ENCODE measurements at places on chromosomes 16 and 17.

- DNase-seq, result no peak
Measured at GRCh38 chr16:3655030-3655395, 522 bp downstream of the DNASE1 start.

DNA sequence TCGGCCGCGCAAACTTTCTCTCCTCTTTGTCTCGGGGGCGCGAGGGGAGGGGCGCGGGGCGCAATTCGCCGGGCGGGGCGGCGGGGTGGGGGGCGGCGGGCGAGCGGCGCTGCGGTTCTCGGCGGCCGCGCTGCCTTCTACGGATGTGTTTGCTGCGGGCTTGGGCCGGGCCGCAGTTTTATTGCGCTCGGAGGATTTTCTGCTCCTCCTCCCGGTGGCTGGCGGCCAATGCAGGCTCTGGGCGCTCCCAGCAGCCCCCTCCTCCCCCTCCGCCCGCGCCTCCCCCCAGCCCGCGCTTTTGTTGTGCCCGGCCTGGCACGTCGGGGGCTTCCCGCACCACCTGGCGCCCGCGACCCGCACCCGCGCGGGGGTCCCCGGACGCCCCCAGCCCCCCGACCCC, at the start of gene TIMP2:
TSS of gene TIMP2 (minus strand) at position 154 of the 400 bp plus-strand sequence. CDS start 299 bp downstream, outside the sequence.
- DNase-seq, result peak; percentile 86

GRCh38 chr17:80472996-80473395, 3.4 kb downstream of the NPTX1 start:
- no peak for DNase-seq

- DNase-seq, result peak; percentile 42
Measured at GRCh38 chr17:77160875-77161530, 20.2 kb downstream of the SEC14L1 start.

GRCh38 chr16:74521691-74522090, 85.2 kb downstream of the GLG1 start:
- DNase-seq, result no peak

DNA sequence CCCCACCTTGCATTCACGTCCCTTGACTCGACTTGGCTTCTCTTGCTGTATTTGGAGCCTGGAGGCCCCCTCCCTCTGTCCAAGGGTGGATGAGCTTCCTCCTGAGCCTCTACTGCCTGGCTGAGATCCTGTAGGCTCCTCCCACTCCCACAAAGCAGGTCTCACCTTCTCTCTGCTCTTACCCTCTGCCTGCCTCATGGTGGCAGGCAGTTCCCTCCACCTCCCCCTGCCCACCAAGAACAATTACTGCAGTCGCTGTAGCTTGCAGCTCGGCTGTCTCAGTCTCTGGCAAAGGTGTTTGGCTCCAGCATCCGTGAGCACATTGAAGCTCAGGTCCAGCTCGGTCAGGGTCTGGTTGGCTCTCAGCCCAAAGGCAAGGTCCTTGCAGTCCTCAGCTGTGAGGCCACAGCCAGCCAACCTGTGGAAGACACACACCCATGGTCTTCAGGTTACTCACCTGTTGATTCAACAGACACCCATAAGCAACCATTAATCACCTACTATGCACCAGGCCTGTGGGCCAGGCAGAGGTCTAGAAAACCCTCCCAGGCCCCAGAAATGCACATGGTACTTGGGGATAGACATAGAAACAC, 42.6 kb downstream of the NLRP1 start:
- DNase-seq, result no peak

- DNase-seq, result no peak
Measured at GRCh38 chr17:83068641-83069570, 10.5 kb upstream of the METRNL start.

- no peak for DNase-seq
Measured at GRCh38 chr16:81448154-81449131, 3.8 kb downstream of the CMIP start.

DNA sequence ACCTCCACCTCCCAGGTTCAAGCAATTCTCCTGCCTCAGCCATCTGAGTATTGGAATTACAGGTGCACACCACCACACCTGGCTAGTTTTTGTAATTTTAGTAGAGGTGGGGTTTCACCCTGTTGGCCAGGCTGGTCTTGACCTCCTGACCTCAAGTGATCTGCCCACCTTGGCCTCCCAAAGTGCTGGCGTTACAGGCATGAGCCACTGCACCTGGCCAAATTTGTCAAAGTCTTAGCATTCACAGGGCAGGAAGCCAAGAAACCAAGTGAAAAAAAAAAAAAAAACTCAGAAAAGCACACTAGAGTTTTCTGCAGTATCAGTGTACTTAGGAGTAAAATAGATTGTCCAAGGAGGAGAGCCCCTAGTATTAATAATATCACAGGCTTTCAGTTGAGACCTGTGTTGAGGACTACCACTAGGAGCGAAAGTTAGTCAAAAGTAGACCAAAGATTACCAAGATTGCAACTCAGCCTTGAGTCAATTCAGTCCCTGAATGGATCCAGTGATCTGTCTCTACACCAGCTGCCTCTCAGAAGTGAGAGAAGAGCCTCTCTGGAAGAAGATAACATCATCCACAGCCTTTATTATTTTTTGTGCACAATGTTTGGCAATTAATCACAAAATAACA, 159.7 kb downstream of the CEP112 start:
- DNase-seq, result no peak

DNA sequence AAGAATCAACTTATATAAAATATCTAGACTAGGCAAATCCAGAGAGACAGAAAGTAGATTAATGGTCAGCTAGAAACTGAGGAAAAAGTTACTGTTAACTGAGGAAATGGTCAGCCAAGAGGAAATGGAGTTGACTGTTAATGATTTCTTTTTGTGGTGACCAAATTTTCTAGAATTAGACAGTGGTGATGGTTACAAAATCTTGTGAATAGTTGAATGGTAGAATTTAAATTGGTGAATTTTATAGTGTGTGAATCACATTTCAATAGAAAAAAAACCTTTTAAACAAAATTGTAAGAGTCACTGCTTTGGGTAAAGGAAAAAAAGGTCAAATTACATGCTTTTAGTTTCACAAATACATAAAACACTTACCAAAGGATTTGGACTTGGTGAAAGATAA, 30.0 kb downstream of the APPBP2 start:
- no peak for DNase-seq

DNA sequence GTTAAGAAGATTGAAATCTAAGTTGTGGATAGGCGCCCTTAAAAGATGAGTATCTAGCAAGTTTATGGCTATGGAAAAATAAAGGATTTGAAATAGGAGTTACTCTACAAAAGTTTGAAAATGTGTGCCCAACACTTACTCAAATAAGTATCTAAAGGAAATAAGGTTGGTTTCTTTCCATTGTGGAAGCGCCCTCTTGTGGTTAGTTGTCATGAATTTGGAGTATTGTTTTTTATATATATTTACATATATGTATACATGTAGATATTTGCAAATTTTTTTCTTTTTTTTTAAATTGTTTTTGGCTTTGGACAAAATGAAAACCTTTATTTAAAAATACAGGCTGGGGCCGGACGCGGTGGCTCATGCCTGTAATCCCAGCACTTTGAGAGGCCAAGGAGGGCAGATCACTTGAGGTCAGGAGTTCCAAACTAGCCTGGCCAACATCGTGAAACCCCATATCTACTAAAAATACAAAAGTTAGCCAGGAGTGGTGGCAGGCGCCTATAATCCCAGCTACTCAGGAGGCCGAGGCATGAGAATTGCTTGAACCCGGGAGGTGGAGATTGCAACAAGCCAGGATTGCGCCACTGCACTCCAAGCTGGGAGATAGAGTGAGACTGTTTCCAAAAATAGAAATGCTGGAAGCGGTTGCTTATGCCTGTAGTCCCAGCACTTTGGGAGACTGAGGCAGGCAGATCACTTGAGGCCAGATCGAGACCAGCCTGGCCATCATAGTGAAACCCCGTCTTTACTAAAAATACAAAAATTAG, 24.0 kb upstream of the VPS4A start:
- peak; percentile 84 for DNase-seq

All from endothelial cell of umbilical vein (primary cell).